ENCODE measurements at places on chromosomes 2 and 18.

- no peak for DNase-seq
Observed at GRCh38 chr2:218875692-218876246, 4.9 kb upstream of the WNT10A start.

DNA sequence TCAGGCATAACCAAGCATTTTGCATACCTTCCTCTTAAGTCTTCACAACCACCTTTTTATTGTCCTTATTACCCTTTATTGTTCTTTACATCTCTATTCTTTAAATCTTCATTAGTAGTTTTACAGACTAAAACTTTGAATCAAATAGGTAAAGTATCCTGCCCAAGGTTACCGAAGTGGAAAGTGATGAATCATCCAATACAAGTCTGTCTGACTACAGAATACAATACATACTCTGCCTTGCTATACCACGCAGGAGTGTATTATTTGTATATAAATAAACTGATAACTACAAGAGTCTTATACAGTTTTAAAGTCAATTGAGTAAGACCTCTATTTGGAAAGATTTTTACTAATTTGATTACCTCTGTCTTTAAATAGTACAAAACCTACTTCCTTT is 196.0 kb downstream of the ZEB2 start:
- no peak for DNase-seq

GRCh38 chr18:55405893-55406406 is 182.0 kb downstream of the TCF4 start:
- no peak for DNase-seq

GRCh38 chr2:15874854-15875804 is 65.2 kb upstream of the MYCN start:
- no peak for DNase-seq

GRCh38 chr2:14557916-14558315 is 74.6 kb upstream of the LRATD1 start:
- DNase-seq, result no peak

DNA sequence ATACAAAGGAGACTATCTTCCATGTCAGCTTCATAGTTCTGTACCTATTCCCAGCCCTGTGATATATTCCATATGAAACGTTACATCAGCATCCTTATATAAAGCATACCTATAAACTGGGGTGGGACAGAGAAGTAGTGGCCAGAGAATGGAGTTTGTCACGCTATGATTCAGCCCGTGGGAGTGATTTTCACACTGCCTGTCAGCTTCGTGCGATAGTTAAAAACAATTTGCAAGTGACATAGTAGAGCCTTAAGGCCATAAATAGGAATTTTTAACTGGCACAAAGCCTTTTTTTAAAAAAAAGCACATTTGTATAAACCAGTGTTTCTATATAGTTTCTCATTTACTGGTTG is 30.2 kb downstream of the PKP4 start:
- no peak for DNase-seq

- peak; percentile 21 for DNase-seq
Observed at GRCh38 chr2:192687015-192687414, 492.3 kb upstream of the TMEFF2 start.

DNA sequence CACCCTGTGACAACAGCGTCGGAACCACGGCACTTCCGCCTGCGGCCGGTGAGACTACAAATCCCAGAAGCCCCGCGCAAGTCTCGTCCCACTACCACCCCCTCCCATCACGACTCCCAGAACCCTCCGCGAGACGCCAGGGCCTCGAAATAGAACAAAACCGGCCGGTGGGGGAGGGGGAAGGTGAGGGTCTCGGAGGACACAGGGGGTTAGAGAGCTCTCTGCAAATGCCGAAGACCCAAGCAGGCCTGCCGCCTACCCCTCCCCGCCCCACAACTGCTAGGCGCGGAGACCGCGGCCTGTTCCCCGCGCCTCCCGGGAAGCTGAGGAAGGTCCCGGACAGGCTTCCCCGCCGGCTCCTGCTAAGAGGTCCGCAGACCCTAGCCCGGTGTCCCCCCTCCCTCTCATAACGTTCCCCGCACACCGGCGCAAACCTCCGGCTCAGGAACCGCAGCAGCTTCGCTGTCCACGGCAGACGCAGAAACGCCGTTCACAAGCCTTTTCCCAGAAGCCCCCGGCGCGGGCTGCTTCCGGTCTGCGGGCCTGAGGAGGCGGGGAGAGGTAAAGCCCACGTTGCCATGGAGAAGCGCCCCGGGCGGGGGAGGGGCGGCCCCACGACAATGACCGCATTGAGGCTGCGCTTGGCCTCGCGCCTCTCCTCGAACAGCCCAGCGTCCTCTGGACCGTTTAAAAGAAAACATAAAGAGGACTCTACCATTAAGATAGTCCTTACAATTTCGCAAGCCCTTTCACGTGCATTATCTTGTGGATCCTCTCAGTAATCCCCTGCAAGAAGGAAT is at the start of gene ZNF24:
ZNF24 (minus strand) TSS at position 485 of the 800 bp plus-strand sequence. CDS start 3,770 bp downstream, outside the sequence.
- peak; percentile 90 for DNase-seq

All from MV-4-11 (cell line).